HFFc6 (cell line): ENCODE measurements at places on chromosomes 11 and 22. TPM values are rescaled to one million over a fixed set of nuclear protein-coding genes. Genes with fewer than 3 reads are reported as not detected.
A peak's percentile ranks its signal among the peaks of the same experiment; 100 is the strongest.

Gene CDKN1C
- total RNA-seq, result 0.15 to 0.21 TPM (median 0.17 TPM) in 3 replicates

Gene IGLL1
- not detected in 3 replicates for total RNA-seq

Gene XRRA1
- total RNA-seq, result 6.7 to 6.9 TPM (median 6.7 TPM) in 3 replicates

Gene MCHR1
- total RNA-seq, result 0.12 TPM in 1 of 3 replicates, not detected in the others

Gene OR6T1
- total RNA-seq, result not detected in 2 replicates

Gene OR56B1
- total RNA-seq, result not detected in 3 replicates

Gene OR52H1
- total RNA-seq, result not detected in 3 replicates

Gene OR52E8
- not detected in 3 replicates for total RNA-seq

Gene HIC2
- 2.0 and 2.1 TPM in 2 replicates for total RNA-seq

DNA sequence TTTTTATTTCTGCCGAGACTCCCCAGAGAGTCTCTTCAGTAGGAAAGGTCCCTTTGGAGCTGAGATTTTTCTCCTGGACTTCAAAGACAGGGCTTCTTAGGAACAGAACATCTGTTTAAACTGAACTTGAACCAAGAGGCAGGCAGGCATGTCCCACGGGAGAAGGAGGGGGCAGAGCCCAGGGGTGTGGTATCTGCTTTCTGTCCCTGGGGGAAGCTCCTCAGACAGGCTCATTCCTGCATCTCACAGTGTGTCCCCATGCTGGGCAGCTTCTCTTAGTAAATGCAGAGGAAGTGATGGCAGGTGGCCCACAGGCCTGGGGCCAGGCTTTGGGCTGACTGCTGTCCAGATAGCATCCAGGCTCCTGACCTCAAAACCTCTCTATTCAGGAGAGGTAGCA, 47.3 kb downstream of the TSPAN18 start:
- no peak for DNase-seq

DNA sequence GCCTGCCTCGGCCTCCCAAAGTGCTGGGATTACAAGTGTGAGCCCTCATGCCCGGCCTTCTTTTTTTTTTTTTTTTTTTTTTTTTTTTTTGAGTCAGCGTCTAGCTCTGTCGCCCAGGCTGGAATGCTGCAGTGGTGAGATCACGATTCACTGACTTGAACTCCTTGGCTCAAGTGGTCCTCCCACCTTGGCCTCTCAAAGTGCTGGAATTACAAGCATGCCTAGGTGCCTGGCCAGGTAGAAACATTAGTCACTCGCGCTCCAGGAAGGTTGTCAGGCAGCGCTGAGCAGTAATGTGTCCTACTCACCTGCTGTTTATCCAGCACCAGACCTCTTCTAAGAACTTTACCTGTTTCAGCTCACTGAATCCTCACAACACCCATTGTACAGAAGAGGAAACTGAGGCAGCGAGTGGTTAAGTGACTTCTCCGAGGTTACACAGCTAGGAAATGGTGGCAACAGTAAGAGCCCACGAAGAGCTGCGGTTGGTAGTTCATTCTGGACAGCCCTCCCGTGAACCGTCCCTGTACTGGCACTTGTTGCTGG, 496 bp upstream of the CST6 start:
- DNase-seq, result peak; percentile 47

GRCh38 chr22:31133911-31134310, 6.4 kb downstream of the PLA2G3 start:
- DNase-seq, result no peak

- DNase-seq, result no peak
These were observed 761 bp downstream of the HMBS start for GRCh38 chr11:119085437-119085847.

- DNase-seq, result no peak
These were observed 62.3 kb upstream of the ANO5 start for GRCh38 chr11:22130462-22131053.

GRCh38 chr11:78878631-78879030, 304.0 kb upstream of the NARS2 start:
- DNase-seq, result no peak

GRCh38 chr11:29432719-29433325, 584.0 kb downstream of the KCNA4 start:
- DNase-seq, result peak; percentile 9

DNA sequence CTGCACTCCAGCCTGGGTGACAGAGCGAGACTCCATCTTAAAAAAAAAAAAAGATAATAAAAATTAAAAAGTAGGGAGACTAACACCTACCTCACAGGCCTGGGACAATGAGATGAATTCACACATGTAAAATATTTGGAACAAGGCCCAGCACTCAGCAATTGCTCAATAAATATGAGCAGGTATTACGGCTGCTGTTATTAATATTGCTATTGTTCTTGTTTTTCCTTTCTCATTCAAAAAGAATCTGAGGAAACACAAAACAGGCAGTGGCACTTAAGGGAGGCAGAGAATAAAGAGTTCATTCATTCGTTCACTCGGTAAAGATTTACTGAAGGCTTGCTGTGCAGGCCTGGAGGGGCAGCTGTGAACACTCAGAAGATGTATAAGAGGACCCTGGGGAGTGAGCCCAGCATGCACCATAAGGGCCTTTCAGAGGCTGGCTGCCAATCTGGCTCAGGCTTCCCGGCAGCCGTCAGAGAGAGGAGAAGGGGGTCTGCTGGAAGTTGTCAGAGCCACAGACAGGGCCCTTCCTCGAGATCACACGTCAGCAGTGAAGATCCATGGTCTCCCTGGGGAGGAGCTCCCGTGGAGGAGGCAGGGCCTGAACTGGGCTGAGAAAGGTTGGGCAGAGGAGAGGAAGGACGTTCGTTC, 51.6 kb upstream of the TCF20 start:
- DNase-seq, result no peak

- no peak for DNase-seq
These were observed 91.8 kb downstream of the FEZ1 start for GRCh38 chr11:125404157-125404810.

DNA sequence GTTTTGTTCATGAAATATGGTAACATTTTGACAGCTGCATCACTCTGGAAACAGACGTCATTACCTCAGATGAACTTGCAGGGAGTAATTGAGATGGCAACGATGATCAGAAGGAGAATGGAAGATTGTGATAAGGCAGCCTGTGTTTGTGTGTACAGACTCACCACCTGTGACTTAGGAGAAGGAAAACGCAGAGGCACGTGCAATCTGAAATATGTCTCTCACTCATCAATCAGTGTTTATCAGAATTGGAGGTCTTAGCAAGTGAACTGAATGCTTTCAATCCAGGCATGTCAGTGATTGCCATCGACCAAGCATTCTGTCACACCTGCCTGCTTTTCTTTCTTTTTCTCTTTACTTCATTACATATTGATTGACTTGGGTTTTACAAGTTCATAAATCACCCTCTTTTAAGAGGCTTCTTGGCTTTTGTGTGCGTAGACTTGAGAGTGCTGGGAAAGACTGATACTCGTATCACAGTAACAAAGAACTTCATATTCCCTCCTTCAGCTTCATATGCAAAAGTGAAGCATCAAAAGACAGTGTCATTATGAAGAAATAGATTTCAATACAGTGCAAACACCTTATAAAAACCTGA, 24.6 kb downstream of the FAT3 start:
- DNase-seq, result no peak

- DNase-seq, result no peak
These were observed 65.3 kb downstream of the MCM5 start for GRCh38 chr22:35465109-35465701.

GRCh38 chr22:36292823-36293530, 40.0 kb downstream of the APOL1 start:
- no peak for DNase-seq

DNA sequence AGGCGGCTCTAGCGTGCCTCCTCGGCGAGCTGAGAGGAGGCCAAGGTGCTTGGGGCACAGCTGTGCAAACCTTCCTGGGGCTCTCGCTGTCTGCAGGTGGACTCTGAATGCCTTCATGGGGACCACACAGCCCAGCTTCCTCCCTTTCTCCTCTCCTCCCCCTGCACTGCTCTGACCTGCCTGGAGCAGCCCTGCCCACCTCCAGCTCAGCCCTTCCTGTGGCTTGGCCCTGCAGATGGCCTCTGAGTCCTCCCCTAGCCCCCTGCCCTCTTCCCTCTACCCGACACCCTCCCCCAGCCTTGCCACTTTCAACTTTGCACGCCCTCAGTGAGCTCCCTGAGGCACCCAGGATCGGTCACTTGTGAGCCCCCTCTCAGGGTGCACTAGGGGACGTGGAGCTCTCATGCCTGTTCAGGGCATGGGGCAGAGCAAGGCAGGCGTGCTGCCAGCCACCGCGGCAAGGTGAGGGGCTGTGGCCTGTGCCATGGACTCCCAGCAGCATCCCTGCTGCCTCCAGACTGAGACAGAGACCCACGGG, 31.4 kb downstream of the PPM1F start:
- DNase-seq, result no peak

DNA sequence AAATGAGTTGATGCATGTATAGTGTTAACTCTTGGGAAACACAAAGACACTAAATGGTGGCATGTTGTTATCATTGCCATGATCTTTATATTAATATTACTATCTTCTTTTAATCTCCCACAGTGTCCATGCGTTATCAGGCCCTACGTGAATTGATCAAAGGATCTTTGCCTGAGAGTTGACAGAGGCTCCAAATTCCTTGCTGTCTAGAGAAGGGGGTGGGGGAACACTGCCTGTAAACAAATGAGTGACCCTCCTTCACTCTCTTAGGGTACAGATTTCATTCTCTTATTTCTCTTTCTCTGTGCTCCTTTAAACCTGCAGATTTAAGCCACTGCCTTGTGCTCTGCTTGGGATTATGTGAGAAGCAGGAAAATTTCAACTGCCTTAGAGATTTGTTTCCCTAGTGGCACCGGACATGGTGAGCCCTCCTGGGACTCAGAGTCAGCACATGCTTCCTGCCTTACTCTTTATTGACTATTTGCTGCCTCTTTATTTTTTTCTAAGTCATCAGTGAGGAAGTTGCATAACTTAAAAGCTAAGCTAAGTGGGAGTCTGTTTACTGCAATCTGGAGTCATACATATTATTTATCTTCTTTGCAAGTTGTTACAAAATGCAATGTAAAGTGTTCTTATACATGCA, 122.9 kb downstream of the MAML2 start:
- peak; percentile 59 for DNase-seq

- DNase-seq, result no peak
These were observed 31.3 kb downstream of the RSF1 start for GRCh38 chr11:77789061-77789730.

DNA sequence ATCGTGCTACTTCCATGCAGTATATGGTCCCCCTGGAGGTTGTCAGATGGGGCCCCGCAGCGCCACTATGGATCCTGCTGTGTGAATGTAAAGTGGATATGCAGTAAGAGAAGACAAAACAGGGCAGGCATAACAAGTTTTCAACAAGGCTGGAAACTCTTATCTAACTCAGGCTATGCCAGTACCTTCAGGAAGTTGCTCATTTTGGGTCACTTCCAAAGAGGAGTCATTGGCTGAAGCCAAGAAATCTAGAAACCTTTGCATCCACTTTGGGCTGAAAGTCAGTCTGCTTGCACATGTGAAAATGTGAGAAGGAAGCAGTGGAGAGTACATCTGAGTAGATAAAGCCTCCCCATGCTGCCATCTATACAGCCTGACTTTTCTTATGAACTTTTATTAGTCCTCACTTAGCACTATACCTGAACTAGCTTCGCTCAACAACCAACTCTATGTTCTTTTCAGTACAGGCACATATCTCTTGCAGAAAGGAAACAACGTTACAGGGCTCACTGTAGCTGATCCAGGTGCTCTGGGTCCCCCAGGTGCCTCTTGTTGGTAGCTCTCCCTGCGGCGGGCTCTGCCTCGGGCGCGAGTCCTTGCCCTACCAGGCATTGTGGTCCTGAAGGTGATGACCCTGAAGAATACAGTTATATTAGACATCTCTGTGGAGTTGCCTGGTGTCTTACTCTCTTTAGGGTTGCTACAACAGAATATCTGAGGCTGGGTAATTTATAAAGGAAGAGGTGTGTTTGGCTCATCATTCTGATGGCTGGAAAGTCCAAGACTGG, 12.4 kb downstream of the PIWIL3 start:
- no peak for DNase-seq

DNA sequence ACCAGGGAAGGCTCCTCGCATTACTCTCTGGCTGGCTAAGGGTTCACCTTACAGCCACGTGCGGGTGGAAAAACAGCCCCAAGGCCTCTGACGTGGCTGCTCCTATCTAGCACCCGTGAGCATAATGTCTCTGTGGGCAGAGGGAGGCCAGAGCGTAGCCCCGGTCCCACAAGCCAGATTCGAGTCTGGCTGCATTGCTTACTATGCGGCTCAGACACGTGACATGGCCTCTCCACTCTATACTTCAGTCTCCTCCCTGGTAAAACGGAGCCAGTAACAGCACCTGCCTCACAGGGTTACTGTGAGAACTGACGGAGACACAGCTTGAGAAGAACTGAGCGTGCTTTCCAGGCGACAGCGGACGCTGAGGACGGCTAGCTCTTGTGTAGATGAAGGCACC, 105.8 kb upstream of the BID start:
- no peak for DNase-seq

GRCh38 chr11:28257761-28258160, 149.6 kb downstream of the METTL15 start:
- peak; percentile 31 for DNase-seq
